ENCODE measurements at places on chromosomes 6 and 20. TPM values are rescaled to one million over a fixed set of nuclear protein-coding genes. Genes with fewer than 3 reads are reported as not detected.

The CD93 gene
- 17.6 TPM for total RNA-seq

The VIP gene
- total RNA-seq = not detected

The MICB gene
- 1.0 TPM for total RNA-seq

DNA sequence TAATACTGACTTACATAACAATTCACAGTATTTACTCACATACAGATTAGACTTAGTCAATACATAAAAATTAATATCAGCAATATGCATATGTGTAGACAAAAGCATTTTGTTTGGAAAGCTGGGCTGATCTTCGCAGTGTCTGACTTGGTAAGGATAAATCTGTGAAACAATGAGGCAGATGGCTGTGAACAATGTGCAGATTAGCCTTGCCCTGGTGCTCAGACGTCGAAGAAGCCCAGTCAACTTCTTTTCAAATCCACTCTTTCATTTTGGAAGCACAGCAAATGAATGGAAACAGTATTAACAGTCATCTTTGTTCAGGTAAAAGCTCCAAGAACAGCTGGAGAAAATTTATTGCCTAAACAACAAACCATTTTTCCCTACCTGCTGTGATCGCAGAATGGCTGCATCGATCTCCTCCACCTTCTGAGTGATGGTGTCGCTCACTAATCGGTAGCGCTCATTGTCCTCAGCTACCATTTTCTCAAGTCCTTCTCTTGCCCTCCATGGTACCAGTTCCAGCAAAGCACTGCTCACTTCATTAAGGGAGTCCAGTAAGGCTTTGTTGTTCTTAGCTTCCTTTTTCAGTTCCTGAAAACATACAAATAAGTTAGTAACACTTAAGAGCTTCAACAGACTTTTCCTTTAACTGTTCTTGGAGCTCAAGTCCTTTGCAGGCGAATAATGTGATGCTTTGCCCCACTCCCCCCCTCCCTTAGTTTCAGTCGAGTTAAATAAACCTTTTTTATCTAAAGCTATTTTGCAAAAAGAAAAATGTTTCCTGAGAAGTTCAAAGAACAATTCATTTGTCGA, 116.5 kb downstream of the DST start:
- DNase-seq = no peak
- no peaks in the 10 kb centered on the region for H3K27me3 ChIP-seq
- H3K4me1 ChIP-seq = peaks cover 3% of the 10 kb centered on the region
- H3K36me3 ChIP-seq = peaks cover 3% of the 10 kb centered on the region
- H3K4me3 ChIP-seq = no peak overlapping the region
- H3K27ac ChIP-seq = peak overlapping the region; percentile 18

- H3K27ac ChIP-seq = no peak overlapping the region
- DNase-seq = no peak
- H3K4me3 ChIP-seq = no peak overlapping the region
- H3K27me3 ChIP-seq = no peaks in the 10 kb centered on the region
- H3K4me1 ChIP-seq = peaks cover 10% of the 10 kb centered on the region
- no peaks in the 10 kb centered on the region for H3K36me3 ChIP-seq
These were observed 18.8 kb downstream of the PLCB4 start for GRCh38 chr20:9087531-9088217.

- no peak for DNase-seq
- no peaks in the 10 kb centered on the region for H3K27me3 ChIP-seq
- no peak overlapping the region for H3K27ac ChIP-seq
- H3K4me3 ChIP-seq = no peak overlapping the region
- no peaks in the 10 kb centered on the region for H3K4me1 ChIP-seq
These were observed 38.8 kb downstream of the ISM1 start for GRCh38 chr20:13259921-13260320.

DNA sequence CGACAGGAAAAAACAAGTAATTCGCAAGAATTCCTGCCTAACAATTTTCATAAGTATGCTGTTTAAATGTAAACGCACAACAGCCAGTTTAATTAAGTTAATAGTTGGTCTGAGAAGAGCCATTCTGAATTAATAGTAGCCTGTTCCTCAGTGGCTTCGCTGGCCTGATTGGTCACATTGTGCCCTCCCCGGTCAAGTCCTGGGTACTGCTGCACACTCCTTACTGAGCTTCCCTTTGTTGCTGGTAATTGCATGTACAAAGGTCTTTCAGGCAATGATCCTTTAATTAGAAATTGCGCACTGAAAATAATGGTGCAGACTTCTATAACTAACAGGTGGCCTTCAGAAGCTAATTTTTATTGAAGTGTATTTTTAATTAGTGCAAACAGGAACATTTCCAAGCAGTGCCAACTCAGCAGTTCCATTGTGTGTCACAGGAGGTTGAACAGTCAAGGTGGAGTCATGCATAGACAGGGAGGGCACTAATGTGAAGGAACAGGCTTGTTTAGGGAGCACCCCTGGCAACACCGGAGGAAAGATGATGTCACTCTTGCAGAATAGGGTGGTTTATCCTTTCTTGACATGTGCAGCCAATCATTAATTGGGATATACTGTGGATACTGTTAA, 92.6 kb upstream of the SLC22A23 start:
- H3K27me3 ChIP-seq = no peaks in the 10 kb centered on the region
- H3K36me3 ChIP-seq = no peaks in the 10 kb centered on the region
- no peaks in the 10 kb centered on the region for H3K4me1 ChIP-seq
- no peak overlapping the region for H3K4me3 ChIP-seq
- no peak overlapping the region for H3K27ac ChIP-seq

DNA sequence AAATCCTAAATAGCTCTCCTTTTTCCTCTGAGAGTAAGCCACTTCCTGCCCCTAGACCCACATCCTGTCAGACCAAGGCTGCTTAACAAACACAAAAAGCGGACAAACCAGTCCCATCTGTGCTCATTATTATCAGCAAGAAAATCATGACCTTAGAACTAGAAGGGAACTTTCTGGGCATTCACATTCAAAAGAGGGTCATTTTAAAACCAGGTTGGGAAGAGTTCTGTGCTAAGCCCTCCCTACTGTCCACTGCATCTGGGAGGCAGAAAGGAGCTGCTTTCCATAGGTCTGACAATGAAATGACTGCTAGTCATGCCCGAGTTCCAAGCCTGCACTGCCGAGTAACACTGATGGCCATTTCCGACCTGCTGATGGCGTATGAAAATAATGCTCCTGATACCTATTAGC, 15.4 kb downstream of the EZR start:
- H3K27me3 ChIP-seq = no peaks in the 10 kb centered on the region
- no peak overlapping the region for H3K4me3 ChIP-seq
- no peaks in the 10 kb centered on the region for H3K36me3 ChIP-seq
- DNase-seq = no peak

GRCh38 chr6:107811591-107812218, 12.4 kb downstream of the SCML4 start:
- no peaks in the 10 kb centered on the region for H3K4me1 ChIP-seq
- H3K4me3 ChIP-seq = no peak overlapping the region
- H3K36me3 ChIP-seq = no peaks in the 10 kb centered on the region
- no peak for DNase-seq
- H3K27ac ChIP-seq = no peak overlapping the region

DNA sequence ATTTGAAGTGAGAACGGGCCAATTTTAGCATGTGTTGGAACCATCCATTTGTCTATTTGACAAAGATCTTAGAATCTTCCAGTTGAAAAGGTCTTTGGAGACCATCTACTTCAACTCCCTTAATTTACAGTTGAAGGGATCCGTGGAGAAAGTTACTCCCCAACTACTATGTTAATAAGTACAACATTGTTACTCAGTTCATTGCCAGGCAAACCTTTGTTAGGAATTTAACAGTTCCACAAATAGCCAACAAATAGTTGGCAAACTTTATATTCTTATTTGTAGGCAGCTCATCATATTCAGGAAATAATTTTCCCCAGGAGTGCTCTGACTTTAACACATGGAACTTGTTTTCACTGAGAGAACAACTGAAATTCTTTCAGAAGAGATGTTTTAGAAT, 81.0 kb upstream of the FLRT3 start:
- H3K4me3 ChIP-seq = no peak overlapping the region
- H3K27ac ChIP-seq = no peak overlapping the region

GRCh38 chr6:154306696-154307095, 49.9 kb downstream of the IPCEF1 start:
- H3K27me3 ChIP-seq = no peaks in the 10 kb centered on the region
- H3K4me1 ChIP-seq = no peaks in the 10 kb centered on the region
- H3K27ac ChIP-seq = no peak overlapping the region
- H3K4me3 ChIP-seq = no peak overlapping the region
- H3K36me3 ChIP-seq = no peaks in the 10 kb centered on the region

DNA sequence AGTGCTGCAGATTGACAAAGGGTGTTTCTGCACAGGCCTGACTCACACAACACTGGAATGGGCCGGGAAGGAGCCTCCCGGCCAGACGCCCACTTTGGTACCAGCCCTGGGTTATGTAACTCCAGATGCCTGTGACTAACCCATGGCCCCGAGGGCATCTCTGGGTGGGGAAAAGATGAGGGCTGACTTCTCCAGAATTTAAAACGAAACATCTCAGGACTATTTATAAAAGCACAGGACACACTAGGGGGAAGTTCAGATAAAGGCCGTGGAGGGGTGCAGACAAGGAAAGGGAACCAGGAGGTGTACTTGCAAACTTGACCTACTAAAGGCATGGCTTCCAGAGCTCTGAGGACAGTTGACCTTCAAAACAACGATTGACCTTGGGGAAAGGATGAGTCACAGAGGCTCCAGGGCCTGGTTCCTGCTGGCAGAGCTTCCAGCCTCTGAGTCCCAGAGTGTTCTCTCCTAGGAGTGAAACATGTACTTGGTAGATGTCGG, 196.9 kb downstream of the NFATC2 start:
- peak; percentile 26 for DNase-seq
- no peak overlapping the region for H3K4me3 ChIP-seq
- H3K36me3 ChIP-seq = no peaks in the 10 kb centered on the region
- H3K27me3 ChIP-seq = no peaks in the 10 kb centered on the region

- H3K36me3 ChIP-seq = no peaks in the 10 kb centered on the region
- peak within 1 kb of the TSS; percentile 81 for H3K4me3 ChIP-seq
- peaks cover 40% of the 10 kb centered on the region for H3K4me1 ChIP-seq
- no peaks in the 10 kb centered on the region for H3K27me3 ChIP-seq
- peak; percentile 100 for DNase-seq
These were observed at the start of gene CDS2 for GRCh38 chr20:5126512-5127203. Gene CDS2, plus strand, starts transcription at chr20:5127008. Its CDS starts 85 bp downstream, at chr20:5127093.

GRCh38 chr20:37378785-37379598, 33.1 kb downstream of the SRC start:
- no peaks in the 10 kb centered on the region for H3K4me1 ChIP-seq
- DNase-seq = peak; percentile 42
- H3K36me3 ChIP-seq = no peaks in the 10 kb centered on the region
- H3K27ac ChIP-seq = no peak overlapping the region

- no peaks in the 10 kb centered on the region for H3K27me3 ChIP-seq
- DNase-seq = peak; percentile 23
- H3K4me1 ChIP-seq = peaks cover 22% of the 10 kb centered on the region
- peak overlapping the region; percentile 48 for H3K4me3 ChIP-seq
- H3K27ac ChIP-seq = peak overlapping the region; percentile 72
These were observed 334.1 kb downstream of the NRN1 start for GRCh38 chr6:5672581-5673011.

- no peaks in the 10 kb centered on the region for H3K36me3 ChIP-seq
- H3K27me3 ChIP-seq = no peaks in the 10 kb centered on the region
- peak overlapping the region; percentile 96 for H3K27ac ChIP-seq
- H3K4me3 ChIP-seq = peak overlapping the region; percentile 58
- peaks cover 58% of the 10 kb centered on the region for H3K4me1 ChIP-seq
- peak; percentile 41 for DNase-seq
These were observed 36.8 kb downstream of the ZMYND8 start for GRCh38 chr20:47319517-47320252.

- DNase-seq = no peak
- H3K4me1 ChIP-seq = no peaks in the 10 kb centered on the region
- H3K27me3 ChIP-seq = peaks cover 7% of the 10 kb centered on the region
- no peak overlapping the region for H3K4me3 ChIP-seq
- H3K27ac ChIP-seq = no peak overlapping the region
- no peaks in the 10 kb centered on the region for H3K36me3 ChIP-seq
These were observed 8.4 kb downstream of the RBBP8NL start for GRCh38 chr20:62418709-62419487.

DNA sequence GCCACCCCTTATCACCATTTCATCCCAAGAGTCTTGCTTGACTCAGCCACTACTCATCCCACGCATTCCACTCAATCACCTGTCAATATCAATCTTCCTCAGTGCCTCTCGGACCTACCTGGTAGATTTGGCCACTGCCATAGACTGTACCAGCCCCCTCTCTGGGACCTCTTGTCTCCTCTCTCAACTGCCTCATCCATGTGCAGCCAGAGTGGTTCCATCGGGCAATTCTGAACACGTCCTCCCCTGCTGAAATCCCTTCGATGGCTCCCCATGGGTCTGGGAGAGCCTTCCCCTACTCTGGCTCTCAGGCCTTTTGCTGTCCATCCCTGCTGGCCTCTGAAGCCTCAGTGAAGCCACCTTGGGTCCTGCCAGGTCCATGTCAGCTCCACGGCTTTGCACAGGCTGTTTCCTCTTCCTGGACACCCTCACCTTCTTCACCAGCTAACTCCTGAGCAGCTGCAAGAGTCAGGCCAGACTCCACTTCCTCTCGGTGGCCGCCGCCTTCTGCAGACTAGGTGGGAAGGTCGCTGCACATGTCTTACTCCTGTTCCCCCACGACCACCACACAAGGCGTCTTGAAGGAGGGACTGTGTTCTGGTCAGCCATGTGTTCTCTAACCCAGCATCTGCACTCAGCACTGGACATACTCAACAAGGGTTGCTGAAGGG, 120.4 kb downstream of the TOX2 start:
- H3K4me1 ChIP-seq = no peaks in the 10 kb centered on the region
- no peaks in the 10 kb centered on the region for H3K36me3 ChIP-seq
- no peak for DNase-seq
- no peak overlapping the region for H3K4me3 ChIP-seq
- peaks cover 41% of the 10 kb centered on the region for H3K27me3 ChIP-seq

DNA sequence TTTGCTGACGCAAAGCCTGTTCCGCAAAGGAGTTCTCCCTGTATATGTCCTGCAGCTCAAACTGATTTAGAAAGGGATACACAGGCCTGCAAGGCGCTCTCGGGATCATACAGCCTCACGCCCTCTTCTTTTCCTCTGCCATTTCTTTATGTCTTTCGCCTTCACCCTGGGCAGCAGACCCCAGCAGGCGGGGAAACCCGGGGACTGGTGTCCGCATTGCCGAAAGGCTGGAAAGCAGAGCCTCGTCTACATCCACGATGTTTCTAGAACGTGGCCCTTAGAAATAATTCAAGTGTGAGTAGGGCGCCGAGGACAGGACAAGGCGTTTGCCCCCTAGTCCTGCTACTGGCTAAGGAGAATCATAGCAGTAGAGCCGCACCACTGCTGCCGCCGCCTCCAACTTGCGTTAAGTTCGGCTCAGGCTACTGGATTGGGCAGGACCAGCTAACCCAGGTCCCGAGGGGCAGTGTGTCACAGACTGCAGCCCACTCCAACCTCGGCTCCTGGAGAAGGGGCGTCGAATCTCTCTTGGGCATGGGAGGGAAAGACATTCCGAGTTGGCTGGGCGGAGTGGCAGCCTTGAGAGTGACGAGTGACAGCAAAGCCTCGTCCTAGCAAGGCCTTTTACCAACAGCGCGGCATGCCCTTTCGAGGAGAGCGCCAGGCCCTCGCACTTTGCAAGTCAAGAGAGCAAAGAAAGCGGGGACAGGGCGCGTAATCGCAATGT, 2.6 kb upstream of the TBX18 start:
- no peaks in the 10 kb centered on the region for H3K36me3 ChIP-seq
- H3K4me3 ChIP-seq = no peak overlapping the region
- peaks cover 98% of the 10 kb centered on the region for H3K27me3 ChIP-seq
- H3K4me1 ChIP-seq = no peaks in the 10 kb centered on the region
- DNase-seq = no peak
- H3K27ac ChIP-seq = no peak overlapping the region

Measured in psoas muscle (tissue), 8 donors.